Right hindlimb (tissue), 1 donor: ENCODE measurements at places on chromosomes 2 and 18.

DNA sequence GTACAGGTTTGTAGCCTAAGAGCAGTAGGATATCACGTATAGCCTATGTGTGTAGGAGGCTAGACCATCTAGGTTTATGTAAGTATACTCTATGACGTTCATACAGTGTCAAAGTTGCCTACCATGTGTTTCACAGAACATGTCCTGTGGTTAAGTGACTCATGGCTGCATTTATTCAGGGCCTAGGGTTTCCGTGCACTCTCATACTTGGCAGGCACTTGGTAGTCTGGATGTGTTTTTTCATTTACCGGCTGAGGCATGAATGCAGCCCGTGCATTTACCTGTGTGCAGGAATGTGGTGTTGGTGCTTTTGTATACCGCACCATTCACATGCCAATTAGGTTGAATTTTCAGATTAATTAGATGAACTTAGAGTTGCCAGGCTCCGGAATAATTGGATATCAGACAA is 43.4 kb downstream of the MYL12B start:
- no peak for DNase-seq

DNA sequence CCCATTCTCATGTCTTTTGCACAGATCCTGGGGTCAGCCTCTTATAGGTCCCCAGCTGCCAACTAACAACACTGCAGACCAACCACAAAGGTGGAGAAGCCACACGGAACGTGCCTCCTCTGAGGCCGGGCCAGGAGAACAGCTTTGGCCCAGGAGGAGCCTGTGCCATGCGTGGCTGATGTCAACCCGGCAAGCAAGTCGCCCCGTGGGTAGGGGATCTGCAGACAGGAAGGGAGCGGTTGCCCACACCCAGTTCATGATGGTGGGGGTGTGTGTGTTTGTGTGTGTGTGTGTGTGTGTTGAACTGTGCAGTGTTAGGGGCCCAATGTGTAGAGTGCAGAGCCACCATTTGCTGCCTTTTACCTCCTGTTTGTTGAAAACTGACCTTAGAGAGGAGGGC is 2.4 kb upstream of the CLEC4F start:
- no peak for DNase-seq

DNA sequence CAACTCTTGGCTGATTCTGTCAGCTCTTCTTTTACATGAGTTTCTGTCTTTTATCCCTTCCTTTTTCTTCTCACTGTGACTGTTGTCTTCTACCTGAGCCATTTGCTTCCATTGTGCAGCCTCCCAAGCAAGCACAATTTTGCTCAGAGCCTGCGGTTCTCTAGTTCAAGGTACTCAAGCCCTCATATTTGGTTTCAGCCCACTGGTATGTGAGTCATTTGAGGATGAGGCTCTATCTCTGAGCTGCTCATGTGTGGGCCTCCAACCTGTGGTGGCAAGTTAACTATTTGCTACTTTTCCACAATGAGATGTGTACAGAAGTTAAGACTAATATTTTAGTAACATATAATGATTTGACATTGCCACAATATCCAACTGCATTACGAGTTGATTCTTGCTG is 183.0 kb downstream of the PHLPP1 start:
- DNase-seq: no peak

DNA sequence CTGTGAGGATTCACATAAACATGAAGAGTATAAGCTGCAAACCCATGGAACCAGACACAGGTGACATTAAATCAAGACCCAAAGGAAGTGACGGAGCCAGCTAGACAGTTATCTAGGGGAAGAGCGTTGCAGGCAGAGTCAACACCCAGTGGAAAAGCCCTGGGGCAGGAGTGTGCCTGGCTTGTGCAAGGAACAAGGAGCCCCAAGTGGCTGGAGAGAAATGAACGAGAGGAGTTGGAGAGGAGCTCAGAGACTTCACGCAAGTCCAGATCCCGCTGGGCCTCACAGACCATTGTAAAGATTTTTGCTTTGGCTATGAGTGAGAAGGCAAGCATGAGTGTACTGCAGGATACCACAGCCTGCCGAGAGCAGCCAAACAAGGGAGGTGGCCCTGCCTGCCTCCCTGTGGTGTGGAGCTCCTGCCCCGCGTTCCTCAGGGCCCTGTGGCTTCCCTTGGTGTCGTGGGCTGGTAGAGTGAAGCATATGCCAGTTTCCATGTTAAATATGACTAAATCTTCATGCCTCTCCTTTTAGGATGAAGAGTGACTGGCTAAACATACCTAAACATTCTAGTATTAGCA is 88.2 kb downstream of the SP3 start:
- no peak for DNase-seq

DNA sequence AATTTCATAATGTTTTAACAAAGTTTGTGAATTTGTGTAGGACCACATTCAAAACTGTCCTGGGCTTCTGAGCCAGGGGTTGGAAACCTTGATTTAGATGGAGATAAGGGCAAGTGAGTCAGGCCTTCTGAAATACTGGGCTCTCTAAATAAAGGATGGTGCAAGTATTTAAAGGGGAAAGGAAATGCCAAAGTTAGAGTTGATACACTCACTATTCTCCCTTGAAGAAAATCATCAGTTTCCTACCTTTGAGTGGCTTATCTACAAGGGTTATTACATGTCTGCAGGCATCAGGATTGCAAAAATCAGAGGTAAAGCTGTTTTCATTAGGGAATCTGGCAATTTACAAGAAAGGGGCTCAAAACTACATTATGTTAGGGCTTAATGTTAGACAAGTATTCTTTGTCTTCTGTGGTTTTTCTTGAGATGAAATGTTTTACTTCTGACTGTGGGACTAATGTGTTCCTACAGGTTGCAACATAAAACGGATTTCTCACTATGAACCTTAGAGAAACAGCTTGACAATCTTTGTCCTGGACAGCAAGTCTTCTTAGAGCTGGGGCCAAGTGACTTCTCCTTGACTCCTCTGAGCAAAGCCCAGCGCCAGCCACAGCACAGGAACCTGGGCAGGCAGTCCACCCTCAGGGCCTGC is 31.1 kb downstream of the RNU4ATAC start:
- no peak for DNase-seq

DNA sequence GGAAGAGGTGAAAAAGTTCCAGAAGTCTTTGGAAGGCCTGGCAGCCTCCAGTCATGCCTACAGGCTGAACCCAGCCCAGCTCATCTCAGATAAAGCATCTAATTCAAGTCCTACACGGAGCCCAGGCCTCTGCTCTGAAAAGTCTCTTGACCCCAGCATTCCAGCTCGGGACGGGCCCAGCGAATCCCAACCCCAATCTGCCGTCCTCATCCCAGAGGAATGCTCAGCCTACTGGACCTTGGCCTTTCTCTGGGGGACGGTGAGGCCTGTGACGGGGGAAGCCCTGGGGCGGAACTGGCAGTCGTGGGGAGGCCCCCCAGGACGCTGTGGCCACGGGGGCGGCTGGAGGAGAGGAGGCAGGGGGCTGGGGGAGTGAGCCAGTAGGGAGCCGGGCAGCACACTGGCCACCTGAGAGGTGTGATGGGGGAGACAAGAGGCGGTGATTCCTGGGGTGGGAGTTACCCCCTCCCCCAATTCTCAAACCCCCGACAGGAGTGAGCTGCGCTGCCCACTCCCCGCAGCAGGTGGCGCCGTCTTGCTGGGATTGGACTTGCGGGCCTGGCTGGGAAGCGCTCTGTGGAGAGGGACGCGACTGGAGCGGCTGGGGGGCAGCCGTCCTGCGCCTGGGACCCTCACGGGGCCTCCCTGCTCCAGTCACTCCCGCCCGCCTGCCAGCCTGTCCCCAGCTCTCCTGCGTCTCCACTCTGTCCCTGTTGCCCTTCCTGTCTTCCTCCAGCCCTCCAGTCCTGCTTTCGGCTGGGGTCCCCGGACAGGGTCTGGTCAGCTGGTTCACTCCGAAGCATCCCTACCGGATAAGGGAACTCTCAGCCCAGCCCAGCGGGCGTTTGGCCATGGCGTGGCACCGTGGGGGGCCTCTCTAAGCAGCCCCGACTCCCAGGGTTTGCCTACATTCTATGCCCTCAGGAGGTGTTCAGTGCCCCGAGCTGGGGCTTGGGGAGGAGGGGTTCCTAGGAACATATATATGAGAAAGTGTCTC is 182.6 kb upstream of the HAAO start:
- peak; percentile 91 for DNase-seq

- DNase-seq: no peak
These were observed 1250.7 kb upstream of the FAM98A start for GRCh38 chr2:34849827-34850226.

GRCh38 chr2:159650574-159650973 is 34.2 kb upstream of the BAZ2B start:
- no peak for DNase-seq

- DNase-seq: no peak
These were observed 8.7 kb downstream of the PCBP1 start for GRCh38 chr2:70095720-70096670.

- DNase-seq: no peak
These were observed 93.7 kb upstream of the RBBP8 start for GRCh38 chr18:22839340-22839821.

GRCh38 chr2:236527159-236527630 is 42.4 kb upstream of the ACKR3 start:
- no peak for DNase-seq

DNA sequence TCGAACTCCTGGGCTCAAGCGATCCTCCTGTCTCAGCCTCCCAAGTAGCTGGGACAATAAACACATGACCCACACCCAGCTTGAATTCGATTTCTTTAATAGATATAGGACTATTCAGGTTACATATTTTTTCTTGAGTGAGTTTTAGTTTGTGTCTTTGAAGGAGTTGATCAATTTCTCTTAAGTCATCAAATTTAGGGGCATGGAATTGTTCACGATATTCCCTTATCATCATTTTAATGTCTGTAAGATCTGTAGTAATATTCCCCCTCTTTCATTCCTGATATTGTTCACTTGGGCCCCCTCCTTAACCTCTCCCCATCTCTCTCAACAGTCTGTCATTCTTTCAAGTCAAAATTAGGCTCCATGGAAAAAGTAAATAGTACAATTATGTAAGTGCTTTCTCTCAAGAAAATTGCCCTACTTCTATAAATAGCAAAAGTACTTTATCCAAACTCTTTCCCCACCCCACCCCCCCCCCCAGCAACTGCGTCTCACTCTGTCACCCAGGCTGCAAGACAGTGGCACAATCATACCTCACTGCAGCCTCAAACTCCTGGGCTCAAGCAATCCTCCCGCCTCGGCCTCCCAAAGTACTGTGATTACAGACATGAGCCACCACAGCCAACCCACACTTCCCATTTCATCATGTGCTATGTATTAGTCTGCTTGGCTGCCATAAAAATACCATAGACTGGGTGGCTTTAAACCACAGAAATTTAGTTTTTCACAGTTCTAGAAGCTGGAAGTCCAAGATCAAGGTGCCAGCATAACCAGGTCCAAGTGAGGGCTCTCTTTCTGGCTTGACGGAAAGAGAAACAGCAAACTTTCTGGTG is 20.1 kb downstream of the WDR33 start:
- no peak for DNase-seq

DNA sequence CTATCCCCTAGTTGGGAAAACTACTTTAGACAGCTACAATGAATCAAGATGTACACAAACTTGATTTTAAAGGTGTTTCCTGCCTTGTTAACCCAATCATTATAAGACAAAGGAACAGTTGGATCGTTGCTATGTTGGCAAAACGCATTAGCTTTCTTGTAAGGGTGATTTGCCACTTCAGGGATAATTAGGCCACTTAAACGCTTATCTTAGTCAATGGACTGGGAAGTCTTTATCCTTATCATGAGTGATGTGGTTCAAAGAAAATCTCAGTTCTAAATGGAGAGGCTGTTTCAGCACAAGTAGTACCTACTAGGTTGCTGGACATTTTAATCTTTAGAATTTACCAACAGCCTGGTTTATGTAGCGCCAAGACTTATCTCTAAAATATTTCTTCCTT is 406.1 kb upstream of the MEX3C start:
- DNase-seq: no peak

DNA sequence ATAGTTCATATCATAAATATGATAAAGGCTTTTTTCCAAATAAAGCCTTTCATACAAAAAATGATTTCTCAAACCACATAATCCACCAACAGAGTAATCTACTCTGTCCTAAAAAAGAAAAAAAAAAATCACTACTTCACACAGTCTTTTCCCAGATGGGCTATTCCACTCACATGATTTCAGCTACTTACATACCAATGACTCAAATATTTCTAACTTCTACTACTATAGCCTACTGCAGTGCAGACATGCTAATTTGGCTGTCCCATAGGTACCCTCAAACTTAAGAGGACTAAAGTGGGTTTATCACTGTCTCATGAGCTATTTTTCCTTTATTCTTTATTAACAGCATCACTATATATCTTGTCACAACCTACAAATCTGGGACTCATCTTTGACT is 57.4 kb downstream of the SLC66A3 start:
- no peak for DNase-seq

GRCh38 chr2:47897883-47898731 is 8.2 kb downstream of the FBXO11 start:
- DNase-seq: no peak

DNA sequence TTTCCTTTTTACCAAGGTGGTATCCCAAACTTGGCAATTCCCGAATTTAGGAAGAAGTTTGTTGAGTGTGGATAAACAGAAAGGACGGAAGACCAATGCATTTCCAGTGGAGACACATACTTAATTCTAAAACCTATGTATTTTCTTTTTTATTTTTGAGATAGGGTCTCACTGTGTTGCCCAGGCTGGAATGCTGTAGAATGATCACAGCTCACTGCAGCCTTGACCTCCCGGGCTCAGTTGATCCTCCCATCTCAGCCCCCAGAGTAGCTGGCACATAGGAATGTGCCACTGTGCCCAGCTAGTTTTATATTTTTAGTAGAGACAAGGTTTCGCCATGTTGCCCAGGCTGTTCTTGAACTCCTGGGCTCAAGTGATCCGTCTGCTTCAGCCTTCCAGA is 90.3 kb downstream of the COX7A2L start:
- no peak for DNase-seq

GRCh38 chr2:45316576-45317338 is 294.3 kb downstream of the SRBD1 start:
- DNase-seq: peak; percentile 14

DNA sequence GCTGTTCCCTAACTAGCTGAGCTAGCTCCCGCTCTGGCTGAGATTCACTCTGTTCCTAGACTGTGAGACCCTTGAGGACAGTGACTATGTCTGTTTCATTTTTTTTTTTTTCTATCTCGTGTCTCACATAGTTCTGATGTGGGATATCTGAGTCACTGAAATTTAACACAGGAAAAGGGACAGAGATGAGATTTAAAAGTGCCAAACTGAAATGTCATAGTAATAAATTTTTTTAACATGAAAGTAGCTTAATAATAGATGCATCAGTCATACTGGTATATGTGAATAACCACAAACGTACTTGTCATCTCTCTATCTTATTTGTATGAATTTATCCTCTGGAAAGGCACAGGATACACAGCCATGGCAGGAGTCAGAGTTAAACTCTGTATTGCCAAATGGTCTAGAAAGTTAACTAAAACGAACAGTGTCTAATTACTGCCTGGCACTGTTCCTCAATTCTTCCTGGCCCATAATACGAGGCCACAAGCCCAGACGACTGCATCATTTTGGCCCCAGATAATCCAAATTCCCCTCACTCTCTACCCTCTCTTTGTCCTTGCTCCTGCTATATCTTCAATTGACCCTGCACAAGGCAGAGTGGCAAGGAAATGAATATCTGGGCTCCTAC is 87.5 kb downstream of the SATB2 start:
- no peak for DNase-seq
